GM23248 (cell line): ENCODE measurements at places on chromosomes 13 and 19. TPM values are rescaled to one million over a fixed set of nuclear protein-coding genes. Genes with fewer than 3 reads are reported as not detected.

DNA sequence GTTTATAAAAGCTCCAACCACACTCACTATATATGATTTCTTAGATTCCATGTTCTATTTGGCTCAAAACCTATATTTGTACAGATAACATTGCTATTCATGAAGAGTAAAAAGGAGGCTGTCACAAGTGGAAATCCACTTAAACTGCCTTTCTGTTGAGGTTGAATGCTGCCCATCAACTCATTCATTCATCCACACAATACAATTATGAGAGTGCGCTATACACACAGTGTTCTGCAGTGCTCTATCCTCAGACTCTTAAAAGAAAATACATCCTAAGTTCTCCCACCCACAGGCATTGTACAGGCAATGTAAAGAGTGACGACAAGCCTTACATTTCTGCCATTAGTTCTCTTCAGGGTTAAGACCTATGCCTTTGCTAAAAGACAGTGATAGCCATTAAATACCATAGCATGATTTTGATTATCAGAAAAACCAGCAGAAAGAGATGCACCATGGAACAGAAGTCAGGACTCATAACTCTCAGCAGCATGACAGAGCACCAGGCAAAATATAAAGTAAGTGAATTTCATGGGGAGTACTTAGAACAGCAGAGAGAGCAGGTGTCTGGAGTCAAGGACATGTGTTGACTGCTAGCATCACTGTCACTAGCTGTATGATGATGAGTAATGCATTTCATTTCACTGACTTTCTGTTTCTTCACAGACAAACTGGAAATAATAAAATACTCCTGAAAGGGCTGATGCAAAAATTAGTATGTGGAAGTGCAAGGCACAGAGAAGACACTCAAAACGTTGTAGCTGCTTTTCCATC, 218.0 kb downstream of the RBM26 start:
- DNase-seq: no peak

- DNase-seq: no peak
Measured at GRCh38 chr13:56102641-56103040, 1038.1 kb upstream of the PRR20A start.

DNA sequence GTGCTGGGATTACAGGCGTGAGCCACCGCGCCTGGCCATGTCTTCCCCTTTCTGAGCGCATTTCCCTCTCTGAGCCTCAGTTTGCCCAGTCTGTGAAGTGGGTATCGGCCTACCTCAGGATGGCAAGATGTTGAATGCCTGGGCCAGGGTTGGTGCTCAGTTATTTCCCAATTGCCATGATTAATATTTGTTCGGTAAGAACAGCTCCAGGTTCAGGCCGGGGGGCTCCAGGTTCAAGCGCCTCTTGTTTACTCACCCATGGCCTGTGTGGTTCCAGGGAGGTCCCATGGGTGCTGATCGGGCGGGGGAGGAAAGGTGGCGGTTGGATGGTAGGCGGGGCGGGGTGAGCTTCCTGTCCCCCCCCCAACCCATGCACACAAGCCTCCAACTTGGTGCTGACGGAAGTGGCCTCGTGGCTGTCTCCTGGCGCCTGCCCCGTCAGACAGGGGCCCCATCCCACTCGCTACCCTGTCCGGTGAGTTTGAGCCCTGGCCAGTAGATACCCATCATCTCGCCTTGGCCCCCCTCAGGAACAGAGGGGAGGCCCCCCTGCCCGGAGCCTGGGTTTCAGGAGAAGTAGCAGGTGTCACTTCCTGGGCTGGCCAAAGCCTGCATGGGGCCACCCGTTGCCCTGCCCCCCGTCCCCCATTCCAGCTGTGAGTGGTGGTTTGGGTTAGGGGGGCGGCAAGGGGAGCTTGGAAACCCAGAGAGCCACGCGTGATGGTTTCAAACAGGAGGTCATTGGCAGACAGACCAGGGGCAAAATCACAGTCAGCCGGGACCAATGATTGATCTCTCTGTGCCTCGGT, at the start of gene FCHO1:
FCHO1 (plus strand) TSS at position 375 of the 809 bp plus-strand sequence. CDS start 3,688 bp downstream, outside the sequence.
- no peak for DNase-seq

DNA sequence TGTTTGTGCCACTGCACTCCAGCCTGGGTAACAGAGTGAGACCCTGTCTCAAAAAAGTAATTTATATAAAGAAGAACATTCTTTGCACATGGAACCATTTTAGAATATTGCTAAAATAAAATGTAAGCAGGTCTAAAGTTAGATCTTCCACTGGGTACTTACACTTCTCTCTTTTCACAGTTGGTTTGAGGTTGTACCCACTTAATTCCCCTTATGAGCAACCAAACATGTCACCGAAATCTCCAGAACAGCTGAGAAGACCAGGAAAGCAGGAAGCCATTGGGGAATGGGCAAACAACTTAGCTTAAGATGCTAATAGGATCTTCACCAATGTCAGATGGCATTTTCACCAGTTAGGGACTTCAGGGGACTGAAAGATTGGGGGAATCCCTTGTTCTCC, 18.8 kb downstream of the NLRP4 start:
- DNase-seq: no peak

- no peak for DNase-seq
Measured at GRCh38 chr19:54422136-54422535, 6.9 kb downstream of the TTYH1 start.

CLASRP gene
- total RNA-seq: 12.3 and 45.1 TPM in 2 replicates

DNAJC3 gene
- 42.1 and 42.4 TPM in 2 replicates for total RNA-seq

SLC17A7 gene
- not detected in 2 replicates for total RNA-seq
